ENCODE measurements at places on chromosomes 7 and 10. TPM values are rescaled to one million over a fixed set of nuclear protein-coding genes. Genes with fewer than 3 reads are reported as not detected.
A peak's percentile ranks its signal among the peaks of the same experiment; 100 is the strongest.

The CDK1 gene
- total RNA-seq: 166 TPM

DNA sequence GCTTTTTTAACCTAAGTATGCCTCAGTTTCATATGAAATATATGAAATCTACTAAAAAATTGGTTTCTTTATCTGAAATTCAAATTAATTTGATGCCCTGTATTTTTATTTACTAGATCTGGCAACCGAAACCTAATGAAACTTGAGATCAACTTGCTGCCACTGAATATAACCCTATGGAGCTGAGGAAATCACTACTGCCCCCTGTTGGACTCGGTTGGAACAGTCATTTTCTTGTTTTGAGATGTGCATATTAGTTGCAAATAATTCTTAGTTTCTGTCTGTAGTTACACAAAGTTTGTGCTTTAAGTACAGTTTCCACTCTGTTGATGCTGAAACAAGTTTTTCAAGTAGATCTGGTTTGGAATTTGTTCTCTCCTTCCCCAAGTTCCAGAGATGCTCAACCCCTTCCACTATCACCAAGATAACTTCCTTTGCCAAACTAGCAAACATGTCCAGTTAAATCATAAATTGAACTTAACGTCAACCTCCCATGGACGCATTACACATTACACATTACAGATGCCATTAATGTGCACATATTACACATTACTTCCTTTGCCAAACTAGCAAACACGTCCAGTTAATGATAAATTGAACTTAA lies 22.2 kb upstream of the EXOC4 start:
- DNase-seq: peak; percentile 75

DNA sequence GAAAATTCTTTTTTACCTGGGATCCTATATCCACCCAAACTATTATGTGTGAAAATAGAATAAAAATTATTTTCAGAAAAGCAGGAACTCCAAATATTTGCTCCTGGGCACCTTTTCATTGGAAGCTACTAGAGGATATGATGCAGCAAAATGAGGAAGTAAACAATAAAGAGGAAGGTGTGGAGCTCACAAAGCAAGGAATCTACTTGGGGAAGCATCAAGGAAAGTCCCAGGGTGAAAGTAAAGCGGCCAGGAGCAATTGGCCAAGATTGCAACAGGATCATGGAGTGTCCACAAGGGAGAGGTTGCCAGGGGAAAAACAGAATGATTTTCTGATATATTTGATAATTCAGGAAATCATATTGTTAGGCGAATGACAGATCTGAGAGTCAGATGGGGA lies 80.8 kb downstream of the CARD11 start:
- no peak for DNase-seq

- peak; percentile 67 for DNase-seq
These were observed 84.5 kb downstream of the SRPK2 start for GRCh38 chr7:105304040-105304895.
